Mesenteric fat pad (tissue), 1 donor: ENCODE measurements at places on chromosomes 11 and 22. TPM values are rescaled to one million over a fixed set of nuclear protein-coding genes. Genes with fewer than 3 reads are reported as not detected.

TMEM86A gene
- 6.1 TPM for total RNA-seq

DNA sequence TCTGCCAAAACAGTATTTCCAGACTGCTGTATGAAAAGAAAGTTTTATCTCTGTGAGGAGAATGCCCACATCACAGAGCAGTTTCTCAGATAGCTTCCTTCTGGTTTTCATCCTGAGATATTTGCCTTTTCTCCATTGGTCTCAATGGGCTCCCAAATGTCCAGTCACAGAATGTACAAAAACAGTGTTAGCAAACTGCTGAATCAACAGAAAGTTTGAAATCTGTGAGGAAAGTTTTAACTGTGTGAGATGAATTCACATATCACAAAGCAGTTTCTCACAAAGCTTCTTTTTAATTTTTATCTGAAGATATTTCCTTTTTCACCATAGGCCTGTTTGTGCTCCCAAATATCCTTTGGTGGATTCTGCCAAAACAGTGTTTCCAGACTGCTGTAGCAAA lies 207.2 kb upstream of the TRIM48 start:
- no peak for DNase-seq

DNA sequence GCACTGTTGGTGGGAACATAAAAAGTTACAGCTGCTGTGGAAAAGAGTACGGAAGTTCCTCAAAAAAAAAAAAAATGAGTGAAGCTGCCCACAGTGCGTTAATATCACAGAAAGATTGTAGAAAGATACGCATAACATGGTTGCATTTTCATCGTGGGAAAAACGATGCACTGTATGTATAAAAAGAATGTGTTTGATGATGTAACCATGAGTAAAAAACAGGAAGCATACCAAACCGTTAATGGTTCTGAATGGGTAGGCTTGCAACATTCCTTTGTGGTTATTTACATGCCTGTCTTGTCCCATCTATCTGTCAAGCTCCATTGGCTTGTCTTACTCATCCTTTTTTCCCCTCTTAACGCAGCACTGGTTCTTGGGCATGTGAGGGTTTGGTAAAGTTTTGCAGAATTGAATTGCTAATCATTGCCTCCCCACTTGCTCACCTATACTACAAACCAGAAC lies 33.8 kb upstream of the DKK3 start:
- no peak for DNase-seq

DNA sequence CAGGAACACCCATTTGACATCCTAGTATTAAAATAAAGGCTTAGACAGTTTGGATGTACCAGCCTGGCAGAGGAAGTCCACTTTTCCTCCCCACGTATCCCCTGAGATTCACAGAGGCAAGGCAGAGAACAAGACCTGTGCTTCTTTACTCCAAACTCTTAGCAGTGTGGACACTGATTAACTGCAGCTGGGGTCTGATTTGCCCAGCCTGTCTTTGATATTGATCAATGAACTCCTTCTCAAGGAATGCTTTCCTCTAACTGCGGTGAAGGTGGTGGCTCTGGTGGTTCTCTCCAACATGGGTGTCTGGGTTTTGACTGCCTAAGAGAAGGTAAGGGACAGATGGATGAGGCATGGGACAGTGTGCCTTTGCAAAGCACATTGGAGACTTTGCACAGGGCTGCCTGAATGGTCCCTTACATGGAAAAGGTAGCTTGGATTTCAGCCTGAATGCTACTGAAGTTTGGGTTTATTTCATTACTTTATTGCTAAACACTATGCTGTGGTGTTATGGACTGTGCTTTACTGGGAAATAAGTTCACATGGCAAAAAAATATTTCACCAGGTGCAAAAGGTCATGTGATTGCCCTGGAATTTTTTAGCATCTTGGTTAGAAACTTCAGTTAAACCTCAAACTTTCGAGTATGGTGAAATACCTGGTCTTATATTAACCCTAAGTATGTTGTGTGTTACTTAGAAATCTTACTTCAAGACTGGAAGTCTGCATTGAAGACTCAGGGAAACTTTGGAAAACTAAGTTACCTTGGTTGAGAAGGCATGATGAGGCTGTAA lies 1.8 kb downstream of the GAS2 start:
- DNase-seq, result no peak

GRCh38 chr11:114664641-114665040 lies 13.7 kb upstream of the NXPE2 start:
- DNase-seq, result no peak

DNA sequence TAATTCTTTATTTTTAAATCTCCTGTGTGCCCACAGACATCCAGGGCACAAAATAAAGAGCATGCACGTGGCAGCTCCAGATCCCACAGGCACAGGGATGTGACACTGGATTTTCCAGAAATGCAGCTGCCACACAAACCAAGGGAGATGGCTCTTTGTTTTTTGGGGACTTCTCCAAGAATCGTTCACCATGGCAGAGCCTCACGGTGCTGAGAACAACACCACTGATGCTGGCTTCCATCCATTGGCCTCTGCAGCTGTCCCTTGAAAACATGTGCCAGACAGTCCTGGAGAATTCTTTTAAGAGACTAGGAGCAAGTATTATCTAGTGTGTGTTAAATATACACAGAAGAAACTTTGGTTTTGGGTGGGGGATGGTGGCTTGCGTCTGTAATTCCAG lies 108.4 kb upstream of the SLC22A12 start:
- no peak for DNase-seq

DNA sequence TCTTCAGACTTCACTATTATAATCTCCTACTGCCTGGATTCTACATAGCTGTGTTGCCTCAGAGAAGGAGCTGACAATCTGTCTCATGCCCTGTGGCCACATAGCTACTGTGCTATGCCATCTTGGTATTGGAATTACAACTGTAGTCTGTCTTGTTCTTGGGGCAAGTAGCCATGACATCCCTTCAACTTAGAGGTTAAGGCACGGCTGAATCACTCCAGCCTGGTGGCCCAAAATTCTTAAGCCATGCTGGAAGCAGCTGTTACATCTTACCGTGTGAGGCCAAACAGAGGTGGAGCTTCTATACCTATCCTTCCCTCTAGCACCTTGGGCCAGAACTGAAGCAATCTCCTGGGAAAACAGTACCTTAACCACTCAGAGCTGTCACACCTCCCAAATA lies 14.8 kb downstream of the CARD18 start:
- DNase-seq, result no peak
